ENCODE measurements at places on chromosomes 5 and 9.

DNA sequence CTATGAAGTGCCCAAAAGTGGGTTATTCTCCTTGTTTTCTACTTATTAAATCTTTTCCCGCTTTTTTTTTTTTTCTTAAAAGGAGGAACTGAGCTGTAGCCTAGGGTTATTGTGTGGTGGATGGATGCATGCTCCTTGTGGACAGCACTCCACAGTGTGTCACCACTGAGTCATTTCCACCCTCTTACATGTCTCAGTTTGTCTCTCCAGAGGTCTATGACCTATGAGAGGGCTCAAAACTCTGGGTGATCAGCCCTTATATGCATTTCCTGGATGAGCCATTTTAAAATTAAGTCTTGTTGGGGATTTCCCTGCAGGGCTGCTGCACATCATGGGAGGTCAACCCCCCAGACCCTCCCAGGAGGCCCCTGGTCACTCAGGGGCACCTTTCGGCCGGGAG is 102.2 kb upstream of the MOCS2 start:
- no peak for DNase-seq

- DNase-seq = no peak
Measured at GRCh38 chr9:106689089-106689488, 173.9 kb upstream of the ZNF462 start.

GRCh38 chr9:89519366-89519805 is 21.5 kb upstream of the SEMA4D start:
- DNase-seq = no peak

DNA sequence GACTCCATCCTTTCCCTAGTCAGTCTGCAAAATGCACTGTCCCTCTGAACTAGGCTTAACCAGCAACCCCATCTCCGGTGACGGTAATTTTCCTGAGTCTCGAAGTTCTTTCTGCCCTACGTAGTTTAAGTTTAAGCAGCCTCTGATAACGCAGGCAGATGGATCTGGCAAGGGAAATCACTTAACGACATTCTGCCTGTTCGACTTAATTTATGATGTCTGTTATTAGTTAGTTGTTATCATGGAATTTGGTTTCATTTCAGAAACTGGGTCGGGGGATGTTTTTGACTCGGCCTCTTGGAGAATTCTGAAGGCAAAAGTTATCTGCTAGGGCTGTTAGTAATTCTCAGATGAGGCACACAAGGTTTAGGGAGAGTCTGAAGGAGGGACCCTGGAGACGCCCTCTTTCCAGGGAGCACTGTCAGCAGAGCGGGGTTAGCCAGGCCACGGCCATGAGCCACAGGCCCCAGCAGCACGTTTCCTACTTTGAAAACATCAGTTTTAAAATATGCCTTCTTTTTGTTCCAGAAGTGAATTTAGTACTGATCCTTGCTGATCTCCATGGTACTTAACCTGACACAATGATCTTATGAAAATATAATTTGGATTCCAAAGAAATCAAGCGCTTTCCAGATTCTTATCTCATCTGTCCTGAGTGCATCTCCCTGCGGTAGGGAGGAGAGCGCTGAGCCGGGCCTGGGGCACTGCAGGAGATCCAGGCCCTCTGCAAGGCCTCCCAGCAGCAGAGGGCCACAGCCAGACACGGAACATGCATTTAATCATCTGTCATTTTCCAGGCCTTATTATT is 171.0 kb upstream of the OTULINL start:
- no peak for DNase-seq

DNA sequence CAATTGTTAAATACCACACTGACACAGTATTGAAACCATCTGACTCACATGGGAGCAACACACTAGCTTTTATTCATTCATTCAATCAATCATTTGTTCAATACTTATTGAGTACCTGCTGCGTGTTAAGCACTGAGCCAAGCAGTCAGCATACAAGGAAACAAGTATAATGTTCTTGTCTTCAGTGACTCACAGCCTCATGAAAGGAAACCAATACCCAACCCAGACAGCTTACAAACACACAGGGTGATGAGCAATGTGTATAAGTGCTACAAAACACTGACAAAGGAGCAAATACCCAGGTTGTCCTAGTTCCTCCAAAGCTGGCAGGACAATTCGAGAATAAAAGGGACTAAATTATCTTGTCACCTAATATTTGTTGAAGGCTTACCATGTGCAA is 67.6 kb upstream of the RASEF start:
- no peak for DNase-seq

GRCh38 chr9:127554966-127555839 is 56.9 kb upstream of the STXBP1 start:
- DNase-seq = no peak

GRCh38 chr9:1994180-1994579 is 21.0 kb upstream of the SMARCA2 start:
- no peak for DNase-seq

- DNase-seq = no peak
Measured at GRCh38 chr5:174427304-174427703, 297.1 kb upstream of the MSX2 start.

DNA sequence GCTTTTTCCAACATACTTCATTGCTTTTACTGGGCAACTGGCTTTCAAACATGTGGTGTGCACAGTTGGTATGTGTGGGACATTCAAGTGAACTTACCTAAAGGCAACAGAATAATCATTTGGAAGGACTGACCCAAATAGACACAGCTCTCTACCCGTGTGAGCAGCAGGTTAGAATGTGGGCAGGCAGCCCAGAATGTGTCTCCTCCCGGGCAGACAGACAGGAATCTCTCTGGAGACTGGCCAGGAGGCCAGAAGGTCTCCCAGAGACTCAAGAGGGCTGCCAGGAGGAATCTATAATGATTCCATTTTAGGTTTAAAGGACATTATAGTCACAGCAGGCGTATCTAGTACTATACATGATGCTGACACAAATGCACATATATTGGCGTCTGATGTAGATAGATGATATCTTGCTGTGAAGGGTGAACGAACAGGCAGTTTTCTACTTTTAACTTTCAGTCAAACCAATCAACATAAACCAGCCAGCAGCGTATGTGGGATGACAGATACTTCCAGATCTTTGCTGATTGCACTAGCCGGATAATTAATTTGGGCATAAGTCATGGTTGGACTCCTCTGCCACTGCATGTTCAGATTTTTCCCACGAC is 297.4 kb upstream of the ZNF608 start:
- DNase-seq = no peak

DNA sequence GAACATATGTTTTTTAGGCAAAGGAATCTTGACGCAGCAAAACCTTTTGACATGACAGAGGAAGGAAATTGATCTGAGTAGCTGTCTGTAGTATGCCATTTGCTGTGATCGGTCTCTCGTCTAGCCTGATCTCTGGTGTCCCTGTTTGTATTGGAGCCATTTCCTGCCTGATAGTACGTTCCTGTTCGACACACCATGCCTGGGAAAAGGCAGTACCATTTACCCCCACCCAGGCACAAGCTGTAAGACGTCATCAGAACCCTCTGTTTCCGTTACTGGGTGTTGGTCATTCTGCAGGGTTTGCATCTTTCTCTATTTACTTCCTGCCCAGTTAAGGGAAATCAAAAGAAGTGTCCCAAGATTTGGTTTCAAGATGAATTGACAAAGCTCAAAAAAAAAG is 129.7 kb downstream of the CEMIP2 start:
- no peak for DNase-seq

Measured in NCI-H774 (cell line).